Stimulated activated CD4-positive, alpha-beta T cell treated with anti-CD3 and anti-CD28 coated beads, Interleukin-2, amount 100 ng/mL, for 4 hours (primary cell): ENCODE measurements at places on chromosomes 1 and 21.

DNA sequence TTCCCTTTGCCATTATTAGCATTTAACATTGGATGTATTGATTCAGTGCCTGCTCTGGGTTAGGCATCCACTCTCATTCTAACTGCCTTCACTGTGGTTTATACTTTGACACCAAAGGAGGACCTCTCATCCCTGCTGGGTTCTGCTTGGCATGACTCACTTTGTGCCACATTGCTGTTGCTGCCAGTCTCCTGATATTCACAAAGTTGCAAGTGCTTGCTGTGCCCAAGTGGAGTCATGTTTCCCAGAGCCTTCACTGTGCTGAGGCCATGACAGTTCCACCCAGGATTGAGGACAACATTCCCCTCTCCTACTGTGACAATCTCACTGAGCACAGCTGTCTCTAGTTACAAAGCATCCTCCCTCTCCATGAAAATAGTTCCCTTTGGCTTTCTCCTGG lies 519.9 kb upstream of the USP24 start:
- DNase-seq: no peak

DNA sequence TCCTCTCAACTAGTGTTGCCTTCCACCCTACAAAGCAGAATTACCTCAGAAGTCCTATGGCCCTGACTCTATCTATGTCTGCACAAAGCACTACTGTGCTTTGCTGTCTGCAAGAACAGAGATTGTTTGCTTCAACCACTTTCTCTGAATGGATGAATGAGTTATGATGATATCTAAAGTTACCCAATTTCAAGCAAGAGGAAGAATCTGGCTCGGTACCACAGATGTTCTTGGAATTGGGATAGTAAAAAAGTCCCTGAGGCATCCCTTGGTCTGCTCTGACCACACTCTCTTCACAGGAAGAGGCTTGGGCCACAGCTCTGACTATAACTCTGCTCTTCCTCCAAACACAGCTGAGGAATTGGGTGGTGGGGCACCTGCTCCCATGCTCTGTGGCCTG lies 31.2 kb downstream of the MTARC1 start:
- no peak for DNase-seq

GRCh38 chr1:7177021-7177420 lies 391.8 kb downstream of the CAMTA1 start:
- DNase-seq: no peak

DNA sequence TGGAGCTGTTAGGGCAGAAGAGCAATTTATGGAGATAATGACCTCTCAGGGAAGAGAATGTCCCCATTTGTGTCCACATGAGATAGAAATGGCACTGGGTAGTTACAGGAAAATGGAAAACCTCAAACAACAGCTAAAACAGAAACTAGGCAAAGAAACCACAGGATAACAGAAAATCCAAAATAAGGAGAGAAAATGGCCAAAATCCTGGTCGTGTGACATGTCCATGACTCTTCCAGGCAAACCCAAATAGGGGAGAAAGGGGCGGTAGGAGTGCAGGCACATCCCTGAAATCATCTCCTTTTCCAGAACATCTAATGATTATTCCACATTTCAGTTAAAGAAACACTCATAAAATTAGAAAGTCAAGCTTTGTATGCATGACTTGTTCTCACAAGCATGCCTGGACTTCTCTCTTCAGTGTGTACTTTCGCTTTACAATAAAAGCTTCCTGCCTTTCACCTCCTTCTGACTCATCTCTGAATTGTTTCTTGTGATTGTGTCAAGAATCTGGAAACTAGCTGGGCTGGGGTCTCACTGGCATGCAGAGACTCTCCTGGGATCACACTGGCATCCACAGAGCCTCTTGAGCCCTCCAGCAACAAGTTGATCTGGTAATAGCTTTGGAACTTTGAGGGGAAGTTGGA lies 171.4 kb upstream of the ZP4 start:
- DNase-seq: no peak

- DNase-seq: no peak
These were observed 178.7 kb downstream of the TNR start for GRCh38 chr1:175564723-175565122.

- DNase-seq: no peak
These were observed 512.7 kb upstream of the ADGRL4 start for GRCh38 chr1:79519084-79519760.

DNA sequence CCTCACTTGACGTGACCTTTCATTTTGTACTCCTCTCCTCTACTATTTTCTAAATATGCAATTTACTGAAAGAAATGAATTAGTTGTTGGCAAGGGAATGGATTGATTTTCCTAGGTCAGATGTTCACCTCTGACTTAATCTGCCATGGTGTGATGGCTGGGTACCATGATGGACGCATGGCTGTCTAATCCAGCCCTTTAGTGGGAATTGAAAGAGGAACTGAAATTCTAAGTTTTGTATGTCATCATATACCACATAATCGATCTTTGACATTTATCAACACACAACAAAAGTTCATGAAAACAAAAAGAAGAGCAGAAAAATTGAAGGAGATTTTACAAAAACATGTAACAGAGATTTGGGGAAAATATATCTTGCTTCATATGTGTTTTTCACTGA lies 331.3 kb upstream of the SNX7 start:
- no peak for DNase-seq

DNA sequence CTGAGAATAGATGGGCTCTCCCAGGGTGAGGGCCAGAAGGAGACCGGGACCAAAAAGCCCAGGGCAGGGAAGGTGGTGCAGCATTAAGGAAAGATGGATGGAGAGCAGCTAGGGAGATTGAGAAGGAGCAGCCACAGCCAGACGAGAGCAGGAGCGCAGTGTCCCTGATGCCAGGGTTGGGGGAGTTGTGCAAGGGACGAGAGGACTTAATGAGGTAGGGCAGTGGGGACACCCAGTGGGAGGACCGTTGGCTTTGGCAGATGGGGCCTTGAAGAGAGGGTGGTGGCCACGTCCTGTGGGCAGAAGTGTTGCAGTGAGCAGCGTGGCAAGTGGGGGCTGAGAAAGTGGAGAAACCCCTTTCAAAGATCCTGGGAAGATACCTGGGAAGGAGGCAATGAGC lies 38.0 kb upstream of the KDM4A start:
- no peak for DNase-seq

- no peak for DNase-seq
These were observed 110.5 kb downstream of the ZNF644 start for GRCh38 chr1:90911353-90911752.

GRCh38 chr1:20847611-20848080 lies 60.5 kb upstream of the HP1BP3 start:
- no peak for DNase-seq

GRCh38 chr1:77906624-77907023 lies 18.2 kb downstream of the NEXN start:
- no peak for DNase-seq
